ENCODE measurements at places on chromosomes 1 and 21. TPM values are rescaled to one million over a fixed set of nuclear protein-coding genes. Genes with fewer than 3 reads are reported as not detected.

The FCRL5 gene
- polyA plus RNA-seq, result 0.19 TPM

The UBL4B gene
- polyA plus RNA-seq, result not detected

The DMBX1 gene
- polyA plus RNA-seq, result 0.06 TPM

GRCh38 chr1:67465375-67465774 lies 35.2 kb upstream of the SERBP1 start:
- DNase-seq, result no peak

Measured in right lung (tissue), 10 donors.